Upper lobe of left lung (tissue), 6 donors: ENCODE measurements at places on chromosomes 7 and 10. TPM values are rescaled to one million over a fixed set of nuclear protein-coding genes. Genes with fewer than 3 reads are reported as not detected.

- no peak for DNase-seq
These were observed 72.0 kb downstream of the GFRA1 start for GRCh38 chr10:116201011-116201410.

DNA sequence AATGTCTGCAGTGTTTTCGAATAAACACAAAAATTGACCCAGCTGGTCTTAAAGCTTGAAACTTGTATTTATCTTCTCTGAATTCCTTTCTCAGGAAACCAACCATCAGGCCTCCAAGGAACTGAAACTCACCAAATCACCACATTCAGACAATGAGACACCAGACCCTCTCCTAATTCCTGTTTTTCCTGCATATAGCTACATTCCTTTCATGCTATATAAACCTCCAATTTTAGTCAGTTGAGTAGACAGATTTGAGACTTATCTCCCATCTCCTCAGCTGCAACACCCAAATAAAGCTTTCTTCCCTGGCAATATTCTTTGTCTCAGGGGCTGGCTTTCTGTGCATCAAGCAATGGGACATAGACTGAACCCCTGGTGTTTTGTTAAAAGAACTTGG lies 317.0 kb downstream of the CACNA2D1 start:
- no peak for DNase-seq

- DNase-seq: no peak
These were observed 628.4 kb downstream of the PARD3 start for GRCh38 chr10:34186745-34187144.

DNA sequence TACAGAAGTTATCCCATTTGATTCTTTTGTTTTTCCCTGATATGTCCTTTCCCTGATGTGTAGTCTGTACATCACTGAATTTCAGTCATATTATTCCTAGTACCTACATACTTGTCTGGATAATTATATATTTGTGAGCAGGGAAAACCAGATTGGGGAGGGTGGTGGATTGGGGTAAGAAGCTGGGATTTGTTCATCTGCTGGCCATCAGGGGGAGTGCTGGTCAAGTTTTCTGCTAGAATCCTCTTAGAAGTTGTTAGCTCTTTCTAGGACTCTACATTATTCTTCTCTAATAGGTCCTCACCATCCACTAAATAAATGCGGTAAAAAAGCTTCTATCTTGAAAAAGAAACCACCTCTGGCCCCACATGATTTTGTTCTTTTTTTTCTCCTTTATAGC lies 232.7 kb upstream of the TAC1 start:
- no peak for DNase-seq

DNA sequence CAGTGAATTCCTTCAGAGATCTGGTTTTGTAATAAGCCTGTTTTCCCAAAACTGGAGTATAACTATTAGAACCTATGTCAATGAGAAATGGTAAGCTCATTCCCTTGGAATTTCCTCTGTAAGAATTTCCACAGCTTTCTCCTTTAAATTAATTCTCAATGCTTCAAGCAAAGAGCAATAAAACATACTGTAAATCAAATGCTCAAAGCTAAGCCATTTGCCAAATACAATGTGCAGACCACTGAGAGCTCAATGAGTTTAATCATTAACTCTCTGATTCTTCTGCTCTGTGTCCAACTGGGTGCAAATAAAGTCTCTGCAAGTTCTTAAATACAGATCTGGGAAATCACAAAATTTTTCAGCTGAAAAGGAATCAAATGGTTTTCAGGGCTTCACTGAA lies 227.6 kb upstream of the IMMP2L start:
- DNase-seq: no peak

DNA sequence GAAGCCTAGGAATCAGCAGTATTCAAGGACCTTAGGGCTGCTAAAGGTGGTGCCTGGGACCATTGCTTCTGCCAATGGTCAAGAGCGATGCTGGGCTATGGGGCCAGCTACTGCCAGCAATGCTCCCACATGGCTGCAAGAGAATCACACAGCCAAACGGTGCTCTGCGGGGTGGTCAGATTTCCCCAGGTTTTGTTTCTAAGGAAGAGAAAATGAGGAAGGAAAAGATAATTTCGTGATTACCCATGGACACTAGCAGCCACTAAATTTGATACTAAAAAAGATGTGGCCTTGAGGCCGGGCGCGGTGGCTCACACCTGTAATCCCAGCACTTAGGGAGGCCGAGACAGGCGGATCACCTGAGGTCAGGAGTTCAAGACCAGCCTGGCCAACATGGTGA lies 83.0 kb downstream of the LYZL2 start:
- DNase-seq: no peak

DNA sequence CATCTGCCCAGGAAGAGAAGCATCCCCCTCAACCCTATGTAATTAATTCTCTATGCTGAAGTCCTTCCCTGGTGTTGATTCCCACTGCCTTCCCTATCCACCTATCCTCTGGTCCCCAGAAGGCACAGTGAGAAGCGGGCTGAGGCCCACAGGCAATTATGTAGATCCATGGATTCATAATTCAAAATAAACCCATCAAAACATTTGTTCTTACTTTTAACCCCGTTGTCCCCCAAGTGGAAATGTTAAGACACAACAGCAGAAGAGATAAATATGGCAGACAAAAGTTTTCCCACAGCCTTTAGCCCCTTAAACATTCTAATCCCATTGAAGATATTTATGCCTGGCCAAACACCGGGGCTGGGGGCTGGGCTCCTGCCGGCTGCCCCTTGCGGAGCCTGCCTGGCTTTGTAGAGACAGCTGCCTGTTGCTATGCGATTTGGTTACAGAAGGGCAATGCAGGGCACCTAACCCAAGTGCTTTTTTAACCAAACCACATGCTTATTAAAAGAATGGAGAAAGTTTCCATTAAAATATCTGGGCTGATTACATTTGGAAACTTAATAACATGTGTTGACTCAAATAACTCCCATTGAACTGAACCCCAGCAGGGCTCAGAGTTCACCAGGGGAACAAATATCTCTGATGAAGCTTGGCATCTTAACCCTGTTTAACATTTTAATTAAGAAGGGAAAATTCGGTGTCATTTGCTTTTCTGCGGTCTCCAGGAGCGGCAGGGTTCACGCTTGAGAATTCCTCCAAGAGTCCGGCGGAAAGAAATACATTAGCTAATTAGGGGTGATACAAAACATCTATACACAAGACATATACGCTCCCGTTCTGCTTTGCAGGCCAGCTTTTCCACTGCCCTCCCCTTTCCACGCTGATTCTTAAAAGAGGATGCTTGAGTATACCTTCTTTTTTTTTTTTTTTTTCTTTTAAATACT lies 110.8 kb upstream of the FGFR2 start:
- DNase-seq: no peak

- no peak for DNase-seq
These were observed 57.0 kb upstream of the TMEM106B start for GRCh38 chr7:12154119-12154518.

DNA sequence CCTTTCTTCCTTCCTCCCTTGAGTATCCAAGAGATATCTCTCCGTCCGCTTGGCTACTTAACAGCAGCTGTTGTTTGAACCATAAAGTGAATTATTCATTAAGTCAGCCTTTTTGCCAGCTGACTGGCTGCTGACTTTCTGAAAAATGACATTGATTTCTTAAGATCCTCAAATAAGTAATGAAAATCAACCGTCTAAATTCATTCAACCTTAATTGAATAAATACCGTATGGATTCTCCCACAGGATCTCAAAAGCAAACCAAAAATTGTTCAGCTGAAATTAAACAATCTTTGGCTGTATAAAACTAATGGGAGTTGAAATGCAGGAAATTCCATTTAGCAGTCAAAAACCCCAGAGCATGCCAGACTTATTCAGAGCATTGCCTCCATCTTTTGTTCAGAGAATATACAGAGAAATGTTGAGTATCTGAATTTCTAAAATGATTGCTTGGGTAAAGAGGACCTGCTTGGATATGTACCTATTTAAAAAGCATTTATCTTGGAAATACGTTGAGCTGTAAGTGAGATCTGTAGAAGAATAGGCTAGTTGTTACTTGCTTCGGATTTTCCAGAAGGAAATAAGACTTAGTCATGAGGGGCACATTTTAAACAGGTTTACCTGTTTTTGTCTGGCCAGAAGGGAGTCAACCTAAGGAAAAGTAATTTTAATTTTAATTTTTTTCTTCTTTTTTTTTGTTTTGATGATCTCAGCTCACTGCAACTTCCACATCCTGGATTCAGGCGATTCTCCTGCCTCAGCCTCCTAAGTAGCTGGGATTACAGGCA lies 136.2 kb downstream of the PLXDC2 start:
- DNase-seq: no peak

DNA sequence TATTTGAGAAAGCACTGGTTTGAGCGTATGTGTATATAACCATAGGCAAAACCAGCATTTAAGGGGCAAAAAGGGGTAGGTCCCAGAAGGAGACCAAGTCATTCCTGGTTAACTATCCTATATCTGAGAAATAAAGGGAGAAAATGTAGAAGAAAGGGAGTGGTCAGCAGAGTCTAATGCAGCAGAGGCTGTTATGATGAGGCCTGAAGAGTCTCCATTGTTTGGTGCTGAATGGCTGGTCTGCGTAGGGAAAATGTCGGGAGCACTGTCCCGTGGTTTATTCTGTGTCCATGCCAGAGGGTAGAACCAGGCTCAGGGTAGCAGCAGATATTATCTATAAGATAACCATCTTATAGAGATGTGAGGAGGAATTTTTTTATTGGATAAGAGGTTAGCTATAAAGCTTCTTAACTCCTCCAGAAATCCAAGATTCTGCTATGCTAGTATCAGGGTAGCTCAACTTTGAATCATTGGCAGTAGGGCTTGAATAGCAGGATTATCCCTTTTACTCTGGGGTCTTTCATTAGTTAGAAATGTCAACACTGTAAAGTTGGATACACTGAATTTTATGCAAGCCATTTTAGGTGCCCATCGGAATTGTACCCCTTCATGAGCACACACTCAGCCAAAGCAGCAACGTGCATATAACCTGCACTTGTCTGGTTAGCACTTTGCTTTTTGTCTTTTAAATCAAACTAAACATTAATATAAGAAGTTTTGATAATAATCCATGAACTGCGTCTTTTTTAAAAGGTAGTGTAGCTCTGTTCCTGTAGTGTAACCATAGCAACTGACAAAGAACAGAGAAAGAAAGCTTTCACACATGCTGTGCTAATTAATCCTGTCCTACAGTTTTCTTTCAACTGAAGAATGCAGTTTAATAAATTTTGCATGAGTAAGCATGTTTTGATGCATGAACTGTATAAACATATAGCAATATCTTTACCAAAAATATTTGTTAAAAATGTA lies 312.0 kb upstream of the FZD1 start:
- DNase-seq: no peak

- DNase-seq: no peak
These were observed 327.2 kb upstream of the AKR1E2 start for GRCh38 chr10:4498711-4499251.

DNA sequence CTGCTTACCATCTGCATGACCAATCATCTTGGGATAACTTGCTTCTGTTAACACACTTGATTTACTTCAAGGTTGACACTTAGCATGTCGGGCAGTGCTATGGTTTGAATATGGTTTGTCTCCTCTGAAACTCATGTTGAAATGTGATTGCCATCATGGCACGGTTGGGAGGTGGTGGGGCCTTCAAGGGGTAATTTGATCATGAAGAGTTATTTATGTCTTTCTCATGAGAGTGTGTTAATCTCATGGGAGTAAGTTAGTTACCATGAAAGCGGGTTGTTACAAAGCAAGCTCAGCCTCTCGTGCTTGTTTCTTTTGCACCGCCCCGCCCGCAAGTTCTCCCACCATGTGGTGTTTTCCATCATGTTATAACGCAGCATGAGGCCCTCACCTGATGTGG lies 163.6 kb downstream of the DOCK4 start:
- no peak for DNase-seq

GRCh38 chr7:53541475-53541874 lies 506.0 kb downstream of the POM121L12 start:
- DNase-seq: no peak

DNA sequence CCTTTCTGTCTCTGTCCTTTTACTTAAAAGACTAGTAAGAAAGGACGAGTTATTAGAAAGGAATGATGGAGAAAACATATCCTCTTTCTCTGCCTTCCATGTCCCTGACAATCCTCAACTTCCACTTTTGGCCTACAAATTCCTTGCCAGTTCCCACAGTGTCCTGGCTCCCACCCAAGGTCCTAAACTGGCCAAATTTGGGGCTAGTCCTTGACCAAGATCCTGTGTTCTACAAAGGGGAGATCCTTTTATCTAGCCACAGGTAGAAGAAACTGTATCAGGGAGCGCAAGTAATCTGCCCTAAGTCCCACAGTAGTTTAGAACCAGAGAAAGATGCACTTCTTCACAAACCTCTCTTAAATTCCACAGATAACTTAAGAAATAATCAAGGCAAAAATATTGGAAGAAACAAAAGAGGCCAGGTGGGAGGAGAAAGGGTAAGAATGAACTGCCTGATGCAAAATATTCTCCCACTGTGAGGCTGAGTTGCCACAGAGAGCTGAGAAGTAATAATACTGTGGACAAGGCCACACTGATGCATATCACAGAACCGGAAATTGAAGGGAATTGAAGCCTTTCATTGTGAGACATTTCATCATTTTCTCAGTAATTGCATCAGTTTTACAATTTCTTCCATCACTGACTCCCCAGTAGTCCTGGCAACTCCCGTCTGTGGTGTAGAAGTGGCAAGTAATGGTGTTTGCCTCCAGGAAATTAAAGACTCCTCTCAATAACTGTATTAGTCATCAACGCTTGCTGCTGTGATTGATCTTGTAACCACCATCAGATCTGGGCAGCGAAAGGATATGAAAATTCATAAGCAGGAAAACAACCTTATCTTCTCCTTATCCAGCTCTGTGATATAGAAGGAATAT lies 47.2 kb downstream of the DNAJC12 start:
- DNase-seq: no peak

DNA sequence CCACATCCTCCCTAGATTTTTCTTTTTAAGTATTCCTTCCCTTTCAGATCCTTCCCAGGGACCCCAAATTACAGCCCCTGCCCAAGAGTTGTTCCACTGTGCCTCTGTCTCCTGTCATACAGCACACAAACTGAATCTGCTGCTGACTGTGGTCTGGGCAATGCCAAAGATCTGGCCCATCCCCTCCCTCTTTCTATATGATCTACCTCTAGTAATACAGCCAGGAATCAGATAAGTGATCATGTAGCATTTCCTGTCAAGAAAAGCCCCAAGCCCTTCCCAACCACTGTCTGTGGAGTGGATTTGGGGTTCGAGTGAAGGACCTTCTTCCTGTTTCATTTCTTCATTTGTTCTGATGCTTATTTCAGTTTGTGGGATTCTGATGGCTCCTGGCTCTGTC lies 6.7 kb downstream of the STX1A start:
- DNase-seq: no peak

DNA sequence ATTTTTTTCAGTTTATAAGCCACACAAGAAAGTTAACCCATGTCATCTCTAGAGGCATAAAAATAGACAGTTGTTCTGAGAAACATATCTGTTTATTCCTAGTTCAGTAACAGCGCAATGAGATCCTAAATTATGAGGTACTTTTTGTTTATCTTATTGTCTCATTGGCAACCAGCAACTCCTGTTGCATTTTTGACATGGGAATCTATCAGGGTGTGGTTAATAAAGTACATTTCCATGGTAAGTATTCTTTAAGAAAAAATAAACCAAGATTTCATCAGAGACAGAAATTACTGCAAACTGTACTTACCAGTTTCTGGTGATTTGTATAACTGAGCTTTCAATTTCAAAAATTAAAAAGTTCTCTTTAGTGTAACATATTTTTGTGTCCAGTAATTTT lies 9.0 kb downstream of the FAS start:
- DNase-seq: no peak

GRCh38 chr7:35415411-35415822 lies 161.5 kb upstream of the TBX20 start:
- no peak for DNase-seq

The GIMAP1 gene
- 13.5 TPM for total RNA-seq

The MEIG1 gene
- 0.44 TPM for total RNA-seq

The CTNNA3 gene
- not detected for total RNA-seq

The TUBAL3 gene
- total RNA-seq: not detected

The WDR91 gene
- 19.0 TPM for total RNA-seq

The CPXM2 gene
- total RNA-seq: 2.1 TPM

The TMEM229A gene
- total RNA-seq: not detected

The GRID2IP gene
- total RNA-seq: not detected
